ENCODE measurements at places on chromosomes 4 and X.

DNA sequence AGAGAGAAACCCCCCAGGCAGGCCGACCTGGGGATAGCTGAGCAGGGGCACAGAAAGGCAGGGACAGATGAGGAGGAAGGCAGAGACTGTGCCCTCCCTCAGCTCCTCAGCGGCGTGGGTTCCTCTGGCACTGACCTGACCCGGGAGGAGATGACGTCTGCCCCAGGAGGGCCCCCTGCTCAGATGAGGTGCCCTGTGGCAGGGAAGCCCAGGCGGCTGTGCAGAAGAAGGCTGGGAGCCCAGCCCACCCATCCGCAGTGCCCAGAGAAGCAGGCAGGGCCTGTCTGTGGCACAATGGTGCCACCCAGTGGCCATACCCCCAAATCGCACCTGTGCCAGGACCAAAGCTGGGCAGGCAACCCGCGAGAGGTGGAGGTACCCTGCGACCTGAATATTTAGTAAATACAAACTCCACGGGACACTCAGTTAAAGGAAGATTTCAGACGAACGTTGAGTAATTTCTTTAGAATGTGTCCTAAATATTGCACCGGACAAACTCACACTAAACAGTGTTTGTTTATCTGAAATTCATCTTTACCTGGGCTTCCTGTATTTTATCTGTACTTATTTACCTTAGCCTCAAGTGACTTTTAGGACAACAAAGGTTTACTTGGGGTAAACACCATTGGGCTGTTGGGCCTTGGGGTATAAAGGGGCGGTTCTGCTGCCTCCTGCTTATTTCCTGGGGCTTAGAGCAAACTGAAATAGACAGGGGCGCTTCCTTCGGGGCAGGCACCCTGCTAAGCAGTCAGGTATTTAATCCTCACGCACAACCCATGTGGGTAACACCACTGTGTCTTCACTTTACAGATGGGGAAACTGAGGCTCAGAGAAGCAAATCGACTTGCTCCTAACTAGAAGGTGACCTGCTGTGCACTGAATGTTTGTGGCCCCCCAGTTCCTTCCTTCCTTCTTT is 46.5 kb upstream of the HMX1 start:
- DNase-seq, result peak; percentile 35

DNA sequence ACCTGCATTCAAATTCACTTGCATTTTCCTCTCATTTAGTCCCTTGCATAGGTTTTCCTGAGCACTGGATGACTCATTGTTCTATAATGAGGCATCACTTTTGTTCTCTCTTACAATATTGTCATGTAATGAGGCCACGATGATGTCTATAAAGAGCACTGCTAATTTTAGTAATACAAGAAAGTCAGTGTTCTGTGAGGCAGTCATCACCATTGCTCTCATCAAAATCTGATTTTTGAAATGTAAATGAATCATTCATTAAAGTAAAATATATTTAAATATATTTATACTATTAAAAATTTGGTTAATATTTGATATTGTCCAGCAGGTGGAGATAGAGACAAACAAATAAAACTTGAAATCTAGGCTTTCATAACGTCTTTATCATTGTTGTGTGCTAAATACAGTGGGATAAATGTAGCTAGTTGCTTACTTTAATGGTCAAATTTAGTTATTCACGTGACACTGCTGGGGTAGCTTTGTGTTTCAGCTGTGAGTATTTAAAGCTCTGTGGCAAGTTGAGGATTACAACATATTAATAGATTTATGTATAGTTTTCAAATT is 15.4 kb downstream of the HMGB2 start:
- no peak for DNase-seq

GRCh38 chrX:38233891-38234667 is 13.4 kb upstream of the SRPX start:
- no peak for DNase-seq

DNA sequence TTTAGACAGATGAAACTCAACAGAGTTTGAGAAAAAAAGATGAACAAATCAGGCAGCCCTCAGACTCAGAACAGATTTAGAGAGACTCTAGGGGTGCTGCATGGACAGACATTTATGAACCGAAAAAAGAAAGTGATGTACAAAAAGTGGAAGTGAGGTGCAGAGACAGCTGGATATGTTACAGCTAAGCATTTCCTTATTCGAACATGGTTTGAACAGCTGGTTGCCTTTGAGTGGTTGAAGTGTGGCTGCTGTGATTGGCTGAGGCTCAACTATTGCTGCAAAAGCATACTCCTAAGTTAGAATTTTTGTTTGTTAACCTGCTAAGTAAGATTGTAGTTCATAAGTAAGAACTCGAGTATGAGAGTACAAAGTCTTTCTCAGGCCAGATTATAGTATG is 331.5 kb upstream of the PABPC4L start:
- no peak for DNase-seq

- DNase-seq, result no peak
Measured at GRCh38 chr4:90922174-90922573, 795.0 kb downstream of the CCSER1 start.

GRCh38 chr4:2937986-2938385 is 25.2 kb downstream of the NOP14 start:
- no peak for DNase-seq

- DNase-seq, result peak; percentile 13
Measured at GRCh38 chrX:49754233-49754857, 58.6 kb upstream of the PAGE1 start.

DNA sequence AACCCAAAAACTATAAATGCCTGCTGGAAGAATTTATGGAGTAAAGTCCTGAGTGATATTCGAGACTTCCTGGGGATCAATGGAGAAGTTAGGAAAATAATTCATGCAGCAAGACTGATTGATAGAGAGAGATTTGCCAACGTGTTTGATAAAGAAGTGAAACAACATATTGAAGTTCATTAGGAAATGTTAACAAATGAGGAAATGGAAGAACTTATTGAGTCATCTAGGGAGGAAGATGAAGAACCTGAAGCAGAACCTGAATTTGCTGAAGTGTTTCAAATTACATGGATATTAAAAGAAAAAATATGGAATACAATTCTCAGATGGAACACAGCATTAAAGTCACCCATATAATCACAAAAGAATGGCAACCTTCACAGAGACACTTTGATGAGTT is 39.0 kb downstream of the DDX60 start:
- no peak for DNase-seq

- no peak for DNase-seq
Measured at GRCh38 chr4:15291122-15291521, 136.7 kb upstream of the C1QTNF7 start.

- no peak for DNase-seq
Measured at GRCh38 chr4:26509681-26510333, 19.5 kb upstream of the CCKAR start.

DNA sequence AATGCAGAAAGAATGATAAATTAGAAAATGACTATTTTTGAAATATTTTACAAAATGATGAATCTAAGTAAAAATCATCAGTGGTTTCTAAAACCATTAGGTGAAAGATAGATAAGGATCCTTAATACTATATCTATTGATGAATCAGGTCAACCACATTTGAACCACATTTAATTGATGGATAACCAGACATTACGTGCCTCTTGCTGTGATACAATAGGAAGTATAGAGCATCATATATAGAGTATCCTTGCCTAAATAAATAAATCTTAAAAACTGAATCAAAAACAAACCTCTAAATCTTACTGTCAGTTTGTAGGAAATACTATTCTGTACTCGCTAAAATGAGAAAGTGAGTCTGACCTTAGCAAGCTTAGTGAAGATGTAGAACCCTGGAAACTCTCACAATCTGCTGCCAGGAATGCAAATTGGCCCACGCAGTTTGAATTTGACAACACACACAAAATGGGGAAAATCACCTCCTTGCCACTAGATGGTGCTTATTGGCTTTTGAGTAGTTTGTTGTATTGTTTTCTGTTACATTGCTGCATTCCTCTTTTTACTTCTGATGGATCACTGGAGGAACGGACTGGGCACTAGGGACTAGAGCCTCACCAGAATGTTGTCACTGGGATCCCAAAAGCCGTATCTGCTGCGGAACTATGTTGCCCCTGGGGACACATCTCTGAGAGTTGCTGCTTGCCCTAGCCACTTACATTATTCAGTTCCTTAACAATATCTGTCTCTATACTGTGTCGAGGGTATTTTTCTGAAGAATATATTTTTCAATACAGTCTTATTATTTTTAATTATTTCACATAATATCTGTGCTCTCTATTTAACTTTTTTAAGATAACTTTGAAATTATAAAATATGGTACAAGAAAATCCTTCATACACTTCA is 25.4 kb upstream of the SLAIN2 start:
- no peak for DNase-seq

DNA sequence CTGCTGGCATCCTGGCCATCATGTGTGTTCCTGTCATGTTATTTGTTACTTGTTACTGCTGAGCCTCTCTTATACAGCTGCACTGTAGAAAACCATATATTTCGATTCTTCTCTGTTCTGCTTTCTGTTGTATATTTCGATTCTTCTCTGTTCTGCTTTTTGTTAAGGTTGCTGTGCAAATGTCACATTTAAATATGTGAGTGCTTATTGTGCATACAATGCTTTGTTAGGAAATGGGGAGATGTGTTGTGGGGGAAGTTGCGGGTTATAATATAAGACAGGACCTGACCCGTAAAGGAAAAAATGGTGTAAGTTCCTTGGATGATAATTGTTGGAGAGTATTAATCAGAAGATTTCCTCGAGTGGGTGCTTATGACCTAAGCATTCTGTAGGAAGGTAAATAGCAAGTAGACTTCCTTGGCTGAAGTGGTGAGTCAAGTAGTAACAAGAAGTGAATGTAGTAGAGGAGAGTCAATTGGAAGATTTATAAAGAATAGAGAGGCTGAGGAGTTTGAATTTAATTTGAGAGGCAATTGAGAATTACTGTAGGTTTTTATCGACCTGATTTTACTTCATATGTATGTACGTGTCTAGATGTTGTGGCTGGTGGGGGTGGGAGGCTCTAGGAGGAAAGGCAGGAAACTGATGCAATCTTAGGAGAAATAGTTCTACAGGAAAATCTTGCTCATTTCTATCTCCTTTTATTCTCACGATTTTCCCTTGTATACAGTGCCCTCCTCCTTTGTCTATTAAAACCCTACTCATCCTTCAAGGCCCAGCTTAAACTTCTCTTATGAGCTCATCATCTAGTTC is 8.5 kb downstream of the OGT start:
- no peak for DNase-seq

DNA sequence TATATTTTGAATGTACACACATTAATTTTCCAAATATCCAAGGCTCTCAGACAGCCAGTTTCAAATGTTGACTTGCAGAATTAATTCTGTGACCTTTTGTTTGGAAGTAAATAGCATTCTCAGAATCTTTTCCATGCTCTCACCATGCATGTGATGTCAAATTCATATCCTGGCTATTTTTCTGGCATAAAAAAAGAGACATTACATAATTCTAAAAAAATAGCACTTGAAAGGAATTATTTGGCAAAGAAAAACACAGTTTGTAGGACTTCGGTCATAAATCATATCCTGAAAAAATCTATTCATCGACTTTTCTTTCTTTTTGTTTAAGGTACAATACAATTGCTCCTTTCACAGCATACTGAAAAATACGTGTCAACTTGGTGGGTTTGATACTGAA is 111.2 kb downstream of the GLRA3 start:
- no peak for DNase-seq

- no peak for DNase-seq
Measured at GRCh38 chr4:159103384-159103990, 608 bp downstream of the RAPGEF2 start.

- no peak for DNase-seq
Measured at GRCh38 chrX:3244955-3245354, 101.5 kb downstream of the MXRA5 start.

GRCh38 chrX:2819345-2820135 is 9.2 kb upstream of the GYG2 start:
- no peak for DNase-seq

DNA sequence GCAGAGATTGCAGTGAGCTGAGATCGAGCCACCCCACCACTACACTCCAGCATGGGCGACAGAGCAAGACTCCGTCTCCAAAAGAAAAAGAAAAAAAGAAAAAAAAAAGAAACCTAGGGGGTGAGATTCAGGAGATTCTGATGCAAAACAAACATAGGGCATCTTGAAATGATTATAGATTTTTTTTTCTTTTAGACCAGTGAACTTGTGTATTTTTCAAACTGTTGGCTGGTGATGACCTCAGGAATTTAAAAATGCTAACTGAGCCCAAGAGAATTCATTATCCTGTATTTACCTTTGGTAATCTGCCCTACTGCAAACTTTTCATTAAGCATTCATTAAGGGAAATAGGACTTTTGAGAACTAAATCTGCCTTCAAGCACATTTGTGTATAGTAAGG is 20.6 kb downstream of the ATP10D start:
- DNase-seq, result no peak

DNA sequence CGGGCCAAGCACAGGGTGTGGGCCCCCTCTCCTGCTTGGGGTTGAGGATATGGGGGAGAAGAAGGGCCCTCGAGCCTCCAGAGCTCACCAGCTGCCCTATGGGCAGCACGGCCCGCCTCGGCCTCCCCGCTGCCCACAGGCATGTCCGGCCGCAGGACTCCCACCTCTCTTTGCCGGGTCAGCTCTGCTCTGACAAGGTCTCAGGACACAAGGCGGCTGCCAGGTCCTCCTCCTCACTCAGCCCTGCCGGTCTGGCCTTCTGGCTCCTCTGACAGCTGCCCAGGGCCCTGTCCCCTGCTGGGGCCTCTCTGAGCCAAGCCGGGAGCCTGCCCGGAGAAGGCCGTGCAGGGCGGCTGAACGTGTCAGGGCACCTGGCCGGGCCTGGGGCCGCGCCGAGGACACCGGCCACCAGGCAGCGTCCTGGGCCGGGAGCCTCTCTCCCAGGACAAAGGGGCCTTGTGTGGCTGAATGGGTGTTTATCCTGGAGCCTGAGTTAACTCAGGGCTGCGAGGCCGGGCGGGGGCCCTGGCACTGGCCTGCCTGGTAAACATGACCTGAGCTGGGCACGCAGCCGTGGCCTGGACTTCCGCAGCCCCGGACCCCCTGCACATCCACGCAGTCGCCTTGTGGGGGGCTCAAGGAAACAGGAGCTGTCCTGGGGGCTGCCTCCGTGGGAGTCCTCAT is 25.7 kb downstream of the TACC3 start:
- no peak for DNase-seq

GRCh38 chr4:11821772-11822430 is 393.2 kb upstream of the HS3ST1 start:
- no peak for DNase-seq

GRCh38 chr4:81518762-81519426 is 47.2 kb upstream of the RASGEF1B start:
- DNase-seq, result no peak

DNA sequence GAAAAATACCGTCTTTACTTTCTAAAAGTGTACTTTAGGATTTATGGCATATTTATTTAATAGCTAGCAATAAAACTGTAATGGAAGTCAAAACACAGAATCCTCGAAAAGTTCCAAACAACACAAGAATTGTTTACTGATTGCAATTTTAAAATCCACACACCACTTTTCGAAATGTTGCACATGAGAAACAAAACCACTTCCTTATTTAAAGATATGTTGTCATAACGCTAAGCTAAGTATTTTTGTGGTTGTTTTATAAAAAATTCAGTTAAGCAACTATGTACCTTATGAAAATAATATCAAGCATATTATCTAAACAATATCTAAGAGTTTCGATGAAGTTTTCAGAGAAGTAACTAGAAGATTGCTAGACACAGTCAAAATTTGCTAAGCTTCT is 344 bp downstream of the TMPRSS11D start:
- DNase-seq, result no peak
